ENCODE measurements at places on chromosomes 16 and 17.
A peak's percentile ranks its signal among the peaks of the same experiment; 100 is the strongest.

GRCh38 chr16:64749346-64749745 is 372.5 kb downstream of the CDH11 start:
- no peak for DNase-seq

GRCh38 chr17:17730250-17730935 is 49.1 kb downstream of the RAI1 start:
- no peak for DNase-seq

DNA sequence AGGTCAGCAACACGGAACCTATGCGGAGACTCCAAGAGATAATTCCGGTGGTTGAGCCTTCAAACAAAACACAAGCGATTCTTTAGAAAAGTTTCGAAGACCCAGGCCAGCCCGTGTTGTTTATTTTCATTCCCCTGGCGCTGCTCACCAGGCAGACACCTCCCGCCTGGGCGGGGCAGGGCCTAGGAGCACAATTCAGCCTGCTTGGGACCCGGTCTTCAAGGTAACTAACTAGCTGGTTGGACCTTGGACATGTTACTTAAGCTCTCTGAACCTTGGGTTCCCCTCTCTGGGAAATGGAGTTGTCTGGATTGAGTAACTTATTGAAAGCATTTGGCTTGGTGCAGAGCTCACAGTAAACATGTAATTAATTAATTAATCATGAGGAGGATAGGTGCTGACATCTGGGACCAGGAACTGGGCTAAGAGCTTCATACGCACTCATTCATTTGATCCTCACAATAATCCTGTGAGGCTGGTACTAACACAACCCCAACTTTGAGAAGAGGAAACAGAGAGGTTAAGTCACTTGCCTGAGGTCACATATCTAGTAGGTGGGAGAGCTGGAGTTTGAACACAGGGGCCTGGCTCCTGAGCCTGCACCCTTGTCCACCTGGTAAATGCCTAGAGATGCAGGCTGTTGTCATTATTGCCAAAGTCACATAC is 125.3 kb upstream of the SMURF2 start:
- no peak for DNase-seq

GRCh38 chr17:13024016-13024415 is 6.2 kb upstream of the ELAC2 start:
- DNase-seq, result no peak

DNA sequence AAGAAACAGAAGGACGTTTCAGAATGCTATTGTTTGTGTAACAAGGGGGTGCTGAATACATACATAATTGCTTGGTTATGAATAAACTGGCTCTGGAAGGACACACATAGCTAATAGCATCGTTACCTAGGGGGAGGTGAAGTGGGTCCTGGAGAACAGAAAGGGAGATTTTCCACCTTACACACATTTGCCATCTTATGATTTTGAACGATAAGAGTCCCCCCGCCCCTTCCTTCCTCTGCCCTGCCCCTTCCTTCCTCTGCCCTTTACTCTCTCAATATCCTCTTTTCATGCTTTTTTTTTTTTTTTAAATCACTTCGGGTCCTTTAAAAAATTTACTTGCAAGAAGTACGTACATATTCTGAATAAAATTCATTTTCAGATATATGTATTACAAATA is 902 bp upstream of the DHRS7B start:
- DNase-seq, result no peak

DNA sequence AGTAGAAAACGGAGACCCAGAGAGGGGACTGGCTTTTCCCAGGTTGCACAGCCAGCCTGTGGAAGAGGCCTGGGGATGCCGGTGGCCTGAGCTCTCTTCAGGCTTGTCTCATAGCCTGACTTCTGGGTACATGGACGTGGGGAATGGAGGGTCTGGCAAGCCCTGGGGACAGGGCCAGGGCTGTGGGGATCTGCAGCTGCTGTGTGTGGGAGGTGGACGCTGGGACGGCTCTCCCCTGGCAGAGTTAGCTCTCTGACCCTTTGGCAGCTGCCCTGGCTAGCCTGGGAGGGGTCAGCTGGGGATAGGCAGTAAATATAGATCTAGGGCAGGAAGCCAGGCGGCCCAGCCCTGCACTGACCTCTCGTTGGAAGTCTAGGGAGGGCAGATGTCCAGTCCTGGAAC is 20.5 kb downstream of the SLC4A1 start:
- DNase-seq, result no peak

- no peak for DNase-seq
Measured at GRCh38 chr17:4853208-4853671, 20.1 kb downstream of the MINK1 start.

- DNase-seq, result no peak
Measured at GRCh38 chr16:72552654-72553053, 380.7 kb upstream of the PMFBP1 start.

DNA sequence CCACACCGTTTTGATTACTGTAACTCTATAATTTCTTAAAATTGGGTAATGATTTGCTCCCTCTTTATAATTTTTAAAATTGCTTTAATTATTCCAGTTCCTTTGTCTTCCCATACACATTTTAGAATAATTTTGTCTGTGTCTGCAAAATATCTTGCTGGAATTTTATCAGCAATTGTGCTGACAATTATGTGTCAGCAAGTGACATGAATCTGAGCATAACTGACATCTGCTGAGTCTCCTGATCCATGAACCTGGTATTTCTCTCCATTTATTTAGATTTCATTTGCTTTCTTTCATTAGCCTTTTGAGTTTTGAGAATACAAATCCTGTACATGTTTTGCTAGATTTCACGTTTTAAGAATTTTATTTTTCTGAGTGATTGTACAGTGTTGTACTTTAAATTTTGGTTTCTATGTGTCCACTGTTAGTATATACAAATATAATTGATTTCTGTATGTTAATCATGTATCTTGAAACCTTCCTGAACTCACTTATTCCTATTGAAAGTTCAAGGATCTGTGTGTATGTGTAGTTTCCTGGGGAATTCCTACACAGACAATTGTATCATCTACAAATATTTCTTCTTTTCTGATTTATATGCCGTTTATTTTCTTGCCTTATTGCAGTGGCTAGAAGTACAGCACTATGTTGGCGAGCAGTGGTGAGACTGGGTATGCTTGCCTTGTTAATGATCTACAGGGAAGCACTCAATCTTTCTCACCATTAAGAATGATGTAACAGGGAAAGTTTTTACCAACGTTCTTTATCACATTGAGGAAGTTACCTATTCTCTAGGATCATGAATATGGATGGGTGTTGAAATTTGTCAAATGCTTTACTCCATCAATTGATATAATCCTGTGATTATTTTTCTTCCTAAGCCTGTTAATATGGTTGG is 45.2 kb downstream of the N4BP1 start:
- DNase-seq, result no peak

DNA sequence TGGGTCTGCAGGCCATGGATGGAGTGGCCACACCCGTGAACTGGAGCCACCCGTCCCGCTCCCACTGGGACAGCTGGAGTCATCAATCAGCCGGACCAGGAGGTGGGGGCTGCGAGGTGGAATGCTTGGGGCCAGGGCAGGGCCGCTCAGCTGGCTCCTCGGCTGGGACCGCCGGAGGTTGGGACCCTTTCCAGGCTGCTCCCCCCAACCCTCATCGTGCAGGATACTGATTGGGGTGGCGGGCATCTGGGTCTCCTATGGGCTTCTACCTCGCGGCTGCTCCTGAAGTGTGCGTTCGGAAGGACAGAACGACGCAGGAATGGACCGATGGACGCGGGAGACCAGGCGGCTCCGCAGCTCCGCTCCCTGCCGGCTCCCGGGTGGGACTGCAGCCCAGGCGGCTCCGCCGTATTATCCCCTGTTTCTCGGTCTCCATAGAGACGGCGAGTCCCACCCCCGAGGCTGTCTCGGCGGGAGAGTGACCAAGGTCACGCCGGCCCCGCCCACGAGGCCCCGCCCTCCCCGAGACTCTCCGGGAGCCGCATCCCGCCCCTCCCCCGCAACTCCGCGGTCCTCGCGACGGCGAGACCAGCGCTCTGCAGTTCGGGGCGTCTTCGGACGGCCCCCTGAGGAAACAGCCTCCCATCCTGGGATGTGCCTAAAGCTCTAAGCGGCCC is at the start of gene TPPP3:
Gene TPPP3, minus strand, starts transcription at position 388 of the 677 bp plus-strand sequence. CDS start 2,387 bp downstream, outside the sequence.
- peak; percentile 89 for DNase-seq

DNA sequence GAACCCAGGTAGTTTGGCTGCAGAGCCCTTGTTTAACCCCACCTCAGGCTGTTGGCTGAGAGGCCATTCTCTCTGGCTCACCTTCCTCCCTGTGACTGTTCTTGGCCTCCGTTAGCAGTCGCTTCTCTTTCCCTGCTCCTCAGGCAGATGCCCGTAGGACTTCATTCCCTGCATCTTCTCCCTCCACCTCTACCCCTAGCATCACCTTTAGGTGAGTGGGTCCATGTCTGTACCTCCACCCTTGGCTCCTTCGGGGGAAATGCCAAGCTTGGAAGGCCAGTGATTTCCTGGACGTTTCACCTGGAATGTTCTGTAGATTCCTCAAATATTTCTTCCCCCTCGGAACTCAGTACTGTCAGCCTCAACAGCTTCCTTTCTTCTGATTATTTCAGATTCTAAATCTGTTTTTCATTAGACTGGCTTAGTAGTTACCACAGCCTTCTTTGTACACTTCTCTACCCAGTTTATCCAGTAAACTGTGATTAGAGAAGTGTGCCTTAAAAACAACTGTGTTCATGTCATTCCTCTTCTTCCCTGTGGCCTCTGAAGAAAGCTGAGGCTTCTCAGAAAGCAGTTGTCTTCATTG is 227.9 kb downstream of the MSI2 start:
- no peak for DNase-seq

GRCh38 chr17:42422412-42422957 is 571 bp downstream of the CAVIN1 start:
- DNase-seq, result no peak

DNA sequence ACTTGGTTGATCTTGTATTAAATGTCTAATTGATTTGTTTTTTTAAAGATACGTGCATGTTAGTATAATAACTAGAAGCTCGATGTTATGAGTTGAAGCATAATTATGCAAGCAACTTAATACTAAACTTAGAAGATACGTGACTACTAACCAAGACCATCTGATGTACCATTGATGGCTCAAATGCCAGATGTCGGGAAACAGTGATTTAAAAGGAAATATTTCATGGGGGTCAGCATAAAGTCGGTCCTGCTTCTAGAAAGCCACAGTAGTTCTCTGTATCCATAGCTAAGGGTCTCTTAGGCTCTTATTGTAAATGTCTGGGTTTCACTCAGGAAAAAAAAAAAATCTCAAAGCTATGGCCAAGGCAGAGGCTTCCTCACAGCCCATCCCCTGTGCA is 61.2 kb upstream of the RBFOX1 start:
- DNase-seq, result no peak

- DNase-seq, result no peak
Measured at GRCh38 chr17:227946-228615, 46.6 kb upstream of the DOC2B start.

GRCh38 chr16:73177729-73178295 is 129.9 kb upstream of the ZFHX3 start:
- DNase-seq, result no peak
